ENCODE measurements at places on chromosomes 6 and 20. TPM values are rescaled to one million over a fixed set of nuclear protein-coding genes. Genes with fewer than 3 reads are reported as not detected.
A peak's percentile ranks its signal among the peaks of the same experiment; 100 is the strongest.

DNA sequence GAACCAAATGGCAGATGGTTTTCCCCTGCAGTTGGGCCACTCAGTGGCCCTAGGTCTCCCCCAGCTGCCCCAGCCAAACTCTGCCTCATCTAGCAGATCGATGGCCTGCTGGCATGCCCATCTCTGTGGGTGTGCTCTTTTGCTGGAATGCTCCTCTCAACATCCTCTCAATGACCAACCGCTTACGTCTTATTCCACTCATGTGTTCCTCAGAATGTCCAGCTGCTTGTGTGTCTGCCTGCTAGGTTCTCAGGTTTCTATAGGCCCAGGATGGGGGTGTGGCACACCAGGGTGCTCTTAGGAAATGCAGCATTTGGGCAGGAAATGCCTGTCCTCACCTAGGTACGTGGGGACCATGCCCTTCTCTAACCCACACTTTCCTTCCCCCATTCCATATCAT, 509.9 kb upstream of the SYNCRIP start:
- no peak for DNase-seq

GRCh38 chr6:158069800-158070195, 88.1 kb downstream of the SYNJ2 start:
- DNase-seq = no peak

DNA sequence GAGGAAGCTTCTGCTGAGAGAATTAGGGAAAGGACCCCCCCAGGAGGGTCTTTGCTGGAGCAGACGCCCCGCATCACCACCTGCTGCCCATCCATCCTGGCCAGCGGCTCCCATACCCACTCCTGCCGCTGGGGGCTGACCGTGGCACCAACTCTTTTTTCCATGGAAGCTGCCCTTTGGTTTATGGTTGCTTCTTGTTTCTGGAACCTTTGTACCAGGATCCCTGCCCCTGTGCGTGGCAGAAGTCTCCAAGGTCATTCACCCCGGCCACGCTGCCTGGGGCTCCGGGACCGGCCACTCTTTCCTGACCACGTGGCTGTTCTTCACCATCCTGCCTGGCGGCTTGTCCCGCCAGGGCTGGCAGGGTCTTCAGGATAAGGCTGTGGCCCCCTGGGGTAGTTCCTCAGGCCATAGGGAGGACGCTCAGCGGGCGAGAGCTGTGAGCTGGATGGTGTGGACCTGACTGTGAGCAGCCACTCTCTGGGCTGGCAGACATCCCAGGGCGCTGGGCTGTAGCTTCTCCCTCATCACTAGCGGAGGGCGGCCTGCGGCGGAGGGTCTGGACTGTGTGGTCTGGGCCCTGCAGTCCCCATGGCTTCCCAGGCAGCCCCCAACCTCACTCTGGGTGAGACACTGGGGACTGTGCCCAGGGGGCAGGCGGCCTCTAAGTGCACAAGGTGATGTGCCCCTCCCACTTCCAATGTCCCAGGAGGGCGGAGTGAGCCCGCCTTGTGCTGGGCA, 22.8 kb upstream of the RBBP8NL start:
- peak; percentile 26 for DNase-seq

DNA sequence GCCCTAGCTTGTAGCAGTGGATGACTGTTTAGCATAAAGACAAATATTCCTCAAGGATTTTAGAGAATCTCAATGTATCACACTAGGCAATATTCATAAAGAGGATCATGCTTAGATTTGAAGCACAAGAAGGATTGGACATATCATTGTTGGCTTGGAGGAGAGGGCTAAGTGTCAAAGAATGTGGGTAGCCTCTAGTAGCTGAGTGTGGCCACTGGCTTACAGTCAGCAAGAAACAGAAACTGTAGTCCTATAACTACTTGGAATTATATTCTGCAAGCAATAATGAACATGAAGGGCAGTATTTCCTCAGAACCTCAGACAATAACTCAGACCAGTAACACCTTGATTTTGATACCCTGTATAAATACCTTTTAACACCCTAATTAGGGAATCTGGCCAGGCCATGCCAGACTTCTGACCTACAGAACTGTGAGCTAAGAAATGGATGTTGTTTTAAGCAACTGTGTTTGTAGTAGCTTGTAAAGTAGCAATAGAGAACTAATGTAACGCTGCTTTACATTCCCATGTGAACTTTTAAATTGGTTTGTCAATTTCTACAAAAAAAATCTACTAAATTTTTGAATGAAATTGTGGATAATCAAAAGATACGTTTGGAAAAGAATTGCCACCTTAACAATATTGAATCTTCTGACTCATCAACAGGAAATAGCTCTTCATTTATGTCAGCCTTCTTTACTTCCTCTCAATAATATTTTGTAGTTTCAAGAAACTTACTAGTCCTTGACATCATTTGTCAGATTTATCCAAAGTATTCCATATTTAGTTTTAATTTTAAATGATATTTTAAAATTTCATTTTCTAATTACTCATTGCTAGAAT, 65.2 kb upstream of the RSPO3 start:
- DNase-seq = no peak

DNA sequence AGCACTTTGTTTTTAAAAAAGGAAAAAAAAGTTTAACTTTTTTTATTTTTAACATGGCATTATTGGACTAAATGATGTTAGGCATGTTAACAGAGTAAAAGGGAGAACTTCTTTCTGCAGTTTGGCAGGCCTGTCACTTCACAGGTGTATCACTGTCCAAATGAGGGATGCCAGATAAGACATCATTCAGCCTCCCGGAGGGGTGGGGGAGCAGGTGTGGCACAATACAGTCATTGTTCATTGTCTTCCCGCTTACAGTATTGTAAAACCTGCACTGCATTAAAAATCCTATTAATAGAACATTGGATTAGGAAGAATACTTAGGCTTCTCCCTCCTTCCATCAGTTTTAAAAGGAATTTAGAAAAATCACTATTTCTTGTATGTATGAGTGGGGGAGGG, 80.7 kb downstream of the CARMIL1 start:
- DNase-seq = no peak

GRCh38 chr6:101434601-101435000, 41.1 kb downstream of the GRIK2 start:
- peak; percentile 24 for DNase-seq

GRCh38 chr6:64507661-64508060, 872.1 kb downstream of the PHF3 start:
- no peak for DNase-seq

DNA sequence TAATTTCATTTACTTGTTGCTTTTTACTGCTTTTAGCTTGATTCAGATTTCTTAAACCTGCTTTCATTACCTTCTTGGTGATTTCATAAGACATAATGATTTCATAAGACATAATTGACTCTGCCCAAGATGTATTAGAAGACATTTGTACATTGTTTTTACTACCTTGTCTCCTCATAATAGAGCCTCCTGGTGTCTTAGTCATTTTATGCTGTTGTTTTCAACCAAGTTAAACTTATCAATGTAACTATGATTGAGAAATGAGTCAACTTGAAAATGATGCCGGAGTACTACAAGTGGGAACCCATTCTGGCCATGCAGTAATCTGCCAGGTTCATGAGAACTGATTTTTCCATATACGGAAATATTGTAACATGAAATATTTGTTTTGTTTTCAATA, 573.6 kb downstream of the MMUT start:
- no peak for DNase-seq

- no peak for DNase-seq
Measured at GRCh38 chr6:131754088-131754487, 43.3 kb upstream of the CTAGE9 start.

GRCh38 chr20:36196676-36197075, 39.6 kb upstream of the AAR2 start:
- no peak for DNase-seq

GRCh38 chr20:14687313-14687712, 349.9 kb upstream of the FLRT3 start:
- no peak for DNase-seq

DNA sequence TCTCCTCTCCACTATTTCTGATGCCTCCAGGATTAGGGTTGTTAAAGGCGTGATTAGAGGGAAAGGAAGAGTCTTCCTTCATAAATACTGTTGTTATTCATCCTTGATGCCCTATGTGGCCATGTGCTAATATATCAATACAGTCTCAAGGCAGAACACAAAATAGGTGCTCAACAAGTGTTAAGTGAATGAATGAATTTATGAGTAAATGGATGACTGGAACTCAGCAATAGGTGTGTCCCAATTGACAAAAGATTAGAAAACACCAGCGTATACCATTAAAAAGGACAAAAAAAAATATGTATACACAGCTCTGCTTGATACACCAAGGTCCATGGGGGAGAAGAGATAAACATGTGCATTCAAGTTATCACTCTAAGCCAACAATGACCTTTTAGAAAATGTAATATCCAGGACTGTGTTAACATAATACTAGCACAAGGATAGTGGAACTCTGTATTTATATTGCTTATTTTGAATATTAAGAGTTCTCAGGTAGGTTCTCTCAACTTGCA, 171.2 kb upstream of the MYLIP start:
- no peak for DNase-seq

- DNase-seq = no peak
Measured at GRCh38 chr6:147579667-147580066, 71.2 kb downstream of the SAMD5 start.

GRCh38 chr6:101429270-101429669, 35.8 kb downstream of the GRIK2 start:
- DNase-seq = peak; percentile 8

DNA sequence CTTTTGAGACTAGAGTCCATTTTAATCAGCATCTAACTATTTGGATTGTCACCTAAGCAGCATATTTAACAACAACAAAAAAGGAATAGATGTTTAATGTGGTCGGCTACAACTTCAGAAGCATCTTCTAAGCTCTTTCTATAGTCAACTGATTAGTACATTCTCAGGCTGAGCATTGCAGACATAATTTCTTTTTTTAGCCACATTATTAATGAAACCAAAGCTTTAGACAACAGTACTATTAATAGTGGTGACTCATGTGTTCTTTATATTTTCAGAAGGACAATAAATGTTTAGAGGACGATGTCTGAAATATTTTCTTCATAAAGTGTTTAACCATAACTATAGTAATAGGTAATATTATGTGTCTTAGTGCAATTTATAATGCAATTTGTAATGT, 52.4 kb downstream of the TPD52L1 start:
- peak; percentile 58 for DNase-seq

GRCh38 chr6:105644073-105644489, 241.2 kb upstream of the PREP start:
- DNase-seq = no peak

GRCh38 chr6:168376120-168376519, 56.5 kb upstream of the DACT2 start:
- no peak for DNase-seq

DNA sequence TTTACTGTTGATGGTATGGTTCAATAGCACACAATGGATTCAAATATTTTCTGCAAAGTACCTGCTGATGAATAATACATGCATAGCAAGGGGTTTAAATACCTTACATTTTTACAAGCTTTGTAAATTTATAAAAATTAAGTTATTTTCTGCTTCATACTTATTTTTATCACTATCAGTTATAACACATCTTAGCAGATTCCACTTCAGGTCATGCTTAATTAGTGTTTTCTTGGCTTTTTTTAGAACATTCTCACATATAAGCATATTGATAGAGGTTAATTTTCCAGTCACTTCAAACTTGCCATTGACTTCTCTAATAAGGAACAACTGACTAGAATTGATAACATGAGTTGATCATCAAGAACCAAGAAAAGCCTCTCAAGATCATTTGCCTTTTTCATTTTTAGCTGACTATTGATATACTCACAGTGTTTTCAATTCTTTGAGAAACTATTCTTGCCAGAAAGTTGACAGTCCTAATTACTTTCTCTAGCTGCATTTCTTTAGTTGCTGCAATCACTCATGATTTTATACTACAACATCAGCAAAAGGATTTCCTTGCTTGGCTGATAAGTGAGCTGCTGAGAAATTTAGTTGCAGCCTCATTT, 25.8 kb downstream of the PTCHD4 start:
- DNase-seq = no peak

- peak; percentile 40 for DNase-seq
Measured at GRCh38 chr20:58271606-58272351, 37.7 kb upstream of the RAB22A start.

- no peak for DNase-seq
Measured at GRCh38 chr6:148544421-148544820, 201.8 kb downstream of the SASH1 start.

DNA sequence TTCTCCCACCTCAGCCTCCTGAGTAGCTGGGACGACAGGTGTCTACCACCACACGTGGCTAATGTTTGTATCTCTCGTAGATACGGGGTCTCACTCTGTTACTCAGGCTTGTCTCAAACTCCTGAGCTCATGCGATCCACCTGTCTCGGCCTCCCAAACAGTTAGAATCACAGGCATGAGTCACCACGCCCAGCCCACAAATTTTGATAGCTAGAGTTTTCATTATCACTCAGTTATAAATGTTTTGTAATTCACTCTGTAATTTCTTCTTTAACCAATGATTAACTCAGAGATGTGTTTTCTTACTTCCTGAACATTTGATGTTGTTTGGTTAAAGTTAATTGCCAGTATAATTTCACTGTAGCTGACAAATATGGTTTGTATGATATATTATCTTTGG, 249.3 kb downstream of the SMOC2 start:
- DNase-seq = no peak

- DNase-seq = no peak
Measured at GRCh38 chr6:1477432-1478090, 88.2 kb downstream of the FOXF2 start.

GRCh38 chr6:170316071-170316470, 9.5 kb downstream of the FAM120B start:
- DNase-seq = no peak

DNA sequence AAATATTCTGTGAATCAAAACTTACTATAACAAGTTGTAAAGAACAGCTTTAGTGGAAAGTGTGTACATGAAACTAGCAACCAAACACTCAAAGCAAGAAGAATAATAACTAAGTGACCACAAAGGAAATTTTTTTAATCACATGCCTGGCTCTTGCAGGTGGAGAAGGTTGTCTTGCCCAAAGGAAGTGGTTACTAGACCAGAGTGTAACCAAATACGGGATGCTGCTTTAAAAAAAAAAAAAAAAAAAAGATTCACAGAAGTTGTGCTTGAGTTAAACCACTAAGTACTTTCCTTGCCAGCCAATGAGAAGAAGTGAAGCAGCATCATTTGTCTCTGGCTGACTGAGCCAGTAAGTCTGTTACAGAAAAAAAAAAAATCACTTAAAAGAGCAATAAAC, 19.1 kb upstream of the HLA-DQB1 start:
- peak; percentile 12 for DNase-seq

- peak; percentile 86 for DNase-seq
Measured at GRCh38 chr6:3750317-3751076, 1.0 kb downstream of the PXDC1 start.

GRCh38 chr6:160810238-160810637, 108.2 kb downstream of the PLG start:
- DNase-seq = no peak

KCNK15 gene
- total RNA-seq = not detected

OR12D3 gene
- not detected for total RNA-seq

MAP3K7 gene
- 40.8 TPM for total RNA-seq

RBL1 gene
- total RNA-seq = 2.7 TPM

WFDC10B gene
- not detected for total RNA-seq

ISM1 gene
- total RNA-seq = not detected

SLC35F1 gene
- total RNA-seq = not detected

SLC24A3 gene
- 0.03 TPM for total RNA-seq

Measured in myocyte (in vitro differentiated cells).